ENCODE measurements at places on chromosomes 3 and 15.

DNA sequence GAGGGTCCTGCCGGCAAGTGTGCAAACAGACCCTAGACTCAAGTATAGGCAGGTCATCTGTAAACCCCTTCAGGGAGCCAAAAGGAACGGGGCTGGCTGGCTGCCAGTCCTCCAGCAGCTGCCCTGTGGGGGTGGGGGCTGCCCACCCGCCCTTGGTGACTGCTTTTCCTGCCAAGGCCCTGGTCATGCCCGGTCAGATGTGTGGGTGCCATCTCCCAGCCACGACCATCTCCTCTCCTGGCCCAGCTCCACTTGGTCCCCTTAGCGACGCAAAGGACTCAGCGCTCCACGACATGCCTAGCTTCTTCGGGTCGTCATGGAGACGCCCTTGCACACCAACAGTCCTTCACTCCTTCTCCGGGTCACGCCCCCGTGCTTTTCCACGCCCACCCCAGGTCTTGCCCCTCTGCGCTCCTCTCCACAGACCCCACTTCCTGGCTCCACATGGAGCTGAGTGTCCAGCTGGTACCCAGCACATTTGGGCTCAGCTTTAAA lies 2.4 kb downstream of the MUC4 start:
- no peak for DNase-seq

DNA sequence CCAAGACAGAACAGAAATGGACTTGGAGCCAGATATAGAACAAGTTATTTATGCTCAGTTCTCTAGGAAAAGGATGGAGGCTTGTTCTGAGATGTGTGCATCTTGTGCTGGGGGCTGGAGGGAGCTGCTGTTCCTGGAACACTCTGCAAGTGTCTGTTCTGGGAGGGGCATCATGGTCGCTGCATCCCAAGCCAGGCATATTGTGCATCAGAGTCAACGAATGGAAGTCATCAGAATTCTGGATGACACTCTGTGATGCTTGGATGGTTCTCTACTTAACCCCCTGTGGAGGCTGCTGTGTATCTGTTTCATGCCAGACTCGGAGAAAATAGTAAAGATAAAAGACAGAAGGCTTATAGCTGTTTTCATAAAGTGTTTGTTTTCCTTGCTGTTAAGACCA lies 34.7 kb downstream of the RPL22L1 start:
- DNase-seq, result no peak

DNA sequence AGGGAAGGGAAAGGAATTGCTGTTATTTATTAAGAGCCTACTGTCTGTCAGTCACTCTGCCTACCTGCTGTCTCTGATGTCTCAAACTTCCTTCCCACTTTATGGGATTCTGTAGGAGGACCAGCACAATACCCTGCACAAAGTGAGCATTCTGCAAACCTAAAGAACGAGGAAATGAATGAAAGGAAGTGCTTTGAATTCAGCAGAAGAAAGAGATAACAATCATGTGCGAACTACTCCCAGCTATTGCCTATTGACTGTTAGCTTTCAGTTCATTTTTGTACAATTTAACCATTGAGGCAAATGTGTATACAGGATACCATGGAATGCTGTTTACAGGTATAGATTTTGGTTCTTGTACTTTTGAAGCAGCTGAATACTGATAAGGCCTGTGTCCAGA lies 66.8 kb downstream of the CMSS1 start:
- no peak for DNase-seq

GRCh38 chr15:67307156-67307555 lies 52.6 kb downstream of the IQCH start:
- no peak for DNase-seq

DNA sequence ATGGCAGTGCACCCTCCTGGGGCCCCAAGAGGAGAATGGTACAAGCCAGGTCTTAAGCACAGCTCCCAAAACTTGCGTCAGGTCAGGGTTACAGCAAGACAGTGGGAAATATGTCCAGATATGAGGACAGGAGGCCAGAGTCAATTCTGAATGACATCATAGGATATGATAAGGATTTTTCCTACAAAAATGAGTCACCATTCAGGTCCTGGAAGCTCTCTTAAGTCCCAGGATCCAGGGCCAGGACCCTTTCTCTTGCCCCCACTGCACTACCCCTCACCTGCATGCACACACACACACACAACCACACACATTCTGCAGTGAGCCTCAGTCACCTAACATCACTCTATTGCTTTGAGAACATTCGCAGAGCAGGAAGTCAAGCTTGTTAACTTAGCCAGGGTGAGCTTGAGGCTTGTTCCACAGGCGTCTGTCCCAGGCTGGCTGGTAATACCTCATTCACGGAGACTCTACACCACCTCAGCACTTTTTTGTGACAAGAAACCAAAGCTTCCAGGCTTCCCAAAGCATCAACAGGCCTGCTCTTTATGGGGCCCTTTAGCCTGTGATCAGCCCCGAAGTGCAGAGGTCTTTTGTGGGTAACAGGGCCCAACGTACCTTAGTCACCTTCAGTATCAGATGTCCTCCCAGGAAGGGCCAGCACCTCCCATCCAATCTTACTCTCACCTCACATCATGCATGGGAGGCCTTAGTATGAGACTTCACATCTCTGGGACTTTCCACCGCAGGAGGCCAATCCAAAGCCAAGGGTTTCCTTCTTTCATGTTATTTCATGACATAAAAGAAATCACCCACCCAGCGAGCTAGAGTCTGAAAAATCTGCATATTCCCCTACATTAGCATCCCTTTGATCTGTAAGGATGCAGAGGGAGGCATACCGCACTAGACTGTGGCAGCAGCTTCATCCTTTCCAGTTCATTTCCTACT lies 74.0 kb upstream of the LIPC start:
- DNase-seq, result no peak

DNA sequence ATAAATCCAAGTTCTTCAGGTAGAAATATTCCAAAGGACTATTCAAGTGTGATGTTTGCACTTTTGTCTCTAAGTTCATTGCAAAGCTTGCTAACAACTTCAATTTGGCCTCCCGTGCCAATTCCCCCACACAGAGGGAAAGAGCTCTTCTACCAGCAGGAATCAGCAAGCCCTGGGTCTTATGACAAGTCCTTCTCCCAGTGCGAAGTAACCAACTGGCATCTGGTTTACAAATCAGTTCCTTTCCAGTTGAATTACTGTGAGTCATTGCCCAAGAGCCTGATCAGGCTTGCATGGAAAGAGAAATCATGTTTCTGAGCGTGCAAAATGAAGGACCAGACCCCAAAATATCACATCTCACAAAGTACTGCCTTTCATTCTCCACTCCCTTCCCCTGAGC lies 62.7 kb upstream of the SLCO3A1 start:
- DNase-seq, result no peak

DNA sequence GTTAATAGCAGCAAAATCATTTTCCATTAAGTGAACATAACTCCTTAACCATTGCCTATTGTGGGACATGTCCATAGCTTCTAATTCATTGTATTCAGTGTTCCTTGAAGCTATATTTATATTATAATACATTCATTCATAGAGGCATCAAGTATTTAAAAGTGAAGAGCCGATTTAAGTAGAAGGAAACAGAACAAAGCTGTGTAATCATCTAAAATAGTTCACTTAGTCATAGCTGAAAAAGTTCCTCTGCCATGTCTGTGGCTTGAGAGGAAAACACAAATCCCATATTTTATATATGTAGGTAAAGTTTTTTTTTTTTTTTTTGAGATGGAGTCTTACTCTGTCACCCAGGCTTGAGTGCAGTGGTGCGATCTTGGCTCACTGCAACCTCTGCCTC lies 54.5 kb downstream of the TMEM108 start:
- DNase-seq, result no peak

- DNase-seq, result no peak
Measured at GRCh38 chr3:122774564-122774963, 19.1 kb downstream of the HSPBAP1 start.

DNA sequence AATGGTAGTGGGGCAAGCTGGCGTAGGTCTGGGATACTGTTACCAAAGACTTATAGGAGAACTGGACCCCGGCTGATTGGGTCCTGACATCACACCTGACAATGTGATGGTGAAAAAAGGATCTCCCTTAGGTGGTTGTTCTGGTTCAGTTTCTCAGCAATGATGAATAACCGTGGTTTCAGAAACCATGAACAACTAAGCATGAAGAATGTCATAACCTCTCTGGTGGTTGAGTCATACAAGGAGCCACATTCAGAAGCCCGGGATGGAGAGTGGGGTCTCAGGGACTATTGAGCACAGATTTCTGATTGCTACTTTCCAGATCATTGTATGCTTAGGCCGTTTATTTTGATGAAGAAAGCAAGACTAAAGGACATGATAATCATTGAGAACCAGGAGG lies 17.4 kb downstream of the GPR160 start:
- no peak for DNase-seq

DNA sequence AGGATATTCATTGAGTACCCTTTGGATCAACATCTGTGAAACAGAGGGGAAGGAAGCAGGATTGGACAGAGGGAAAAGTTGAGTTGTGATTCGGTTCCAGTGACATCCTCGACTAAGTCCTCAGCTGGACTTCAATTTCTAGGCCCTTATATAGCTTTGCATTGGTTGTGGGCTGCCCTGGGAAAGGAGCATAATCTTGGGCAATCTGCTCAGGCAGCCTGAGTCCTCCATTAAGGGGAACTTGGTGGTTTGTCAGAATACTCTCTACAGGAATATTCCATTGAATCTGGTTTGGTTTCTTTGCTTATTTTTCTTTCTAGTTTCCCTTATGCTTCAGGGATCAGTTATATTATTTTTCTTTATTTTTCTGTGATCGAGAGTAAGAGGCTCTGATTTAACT lies 94.1 kb downstream of the TCF12 start:
- DNase-seq, result no peak

Measured in anterior cingulate cortex (tissue), 58 donors.